ENCODE measurements at places on chromosomes 13 and 19.

DNA sequence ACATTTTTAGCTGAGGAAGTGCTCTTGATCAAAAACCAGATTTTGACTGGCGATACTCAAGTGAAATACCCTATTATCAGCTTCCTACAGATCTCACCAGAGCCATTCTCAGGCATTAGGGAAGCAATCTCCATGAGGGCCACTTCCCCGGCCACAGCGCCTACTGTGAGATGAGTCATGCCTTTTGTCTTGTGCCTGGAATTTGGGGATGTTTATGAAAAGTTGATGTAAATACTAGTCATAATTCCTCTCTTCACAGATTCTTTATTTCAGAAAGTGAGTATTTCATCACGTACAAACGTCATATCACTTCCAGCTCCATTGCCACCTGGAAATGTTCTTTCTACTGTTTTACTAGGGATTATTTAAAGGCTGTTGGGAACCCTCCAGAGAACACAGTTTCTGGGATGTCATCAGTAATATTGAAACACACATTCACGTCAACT is 25.3 kb upstream of the SLC46A3 start:
- DNase-seq = no peak

GRCh38 chr13:96672016-96672415 is 322.3 kb downstream of the OXGR1 start:
- DNase-seq = no peak

- DNase-seq = no peak
Observed at GRCh38 chr13:60788156-60788829, 391.3 kb downstream of the TDRD3 start.

GRCh38 chr19:39403331-39404312 is 3.0 kb upstream of the ZFP36 start:
- peak; percentile 86 for DNase-seq

GRCh38 chr13:40342461-40342860 is 324.0 kb downstream of the FOXO1 start:
- no peak for DNase-seq

Measured in pancreas (tissue), 10 donors.